ENCODE measurements at places on chromosomes 12 and 14.

DNA sequence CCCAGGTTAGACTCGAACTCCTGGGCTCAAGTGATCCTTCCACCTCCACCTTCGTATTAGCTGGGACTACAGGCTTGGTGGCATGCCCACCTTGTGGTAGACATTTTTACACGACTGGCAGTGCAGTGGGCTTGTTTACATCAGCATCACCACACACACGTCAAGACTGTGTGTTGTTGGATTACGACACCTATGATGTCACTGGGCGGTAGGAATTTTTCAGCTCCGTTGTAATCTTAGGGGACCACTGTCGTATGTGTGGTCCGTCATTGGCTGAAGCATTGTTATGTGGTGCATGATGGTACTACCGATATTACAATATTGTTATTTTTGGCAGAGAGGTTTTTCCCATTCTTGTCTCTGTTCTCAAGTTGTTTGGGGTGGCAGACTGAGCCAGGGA lies 50.7 kb downstream of the TSPAN9 start:
- no peak for DNase-seq
- H3K27me3 ChIP-seq: peaks cover 34% of the 10 kb centered on the region
- H3K4me3 ChIP-seq: no peak overlapping the region
- no peaks in the 10 kb centered on the region for H3K36me3 ChIP-seq
- peaks cover 15% of the 10 kb centered on the region for H3K4me1 ChIP-seq

GRCh38 chr12:88338486-88338885 lies 196.4 kb downstream of the TMTC3 start:
- no peak for DNase-seq
- no peaks in the 10 kb centered on the region for H3K36me3 ChIP-seq
- no peaks in the 10 kb centered on the region for H3K27me3 ChIP-seq
- no peaks in the 10 kb centered on the region for H3K4me1 ChIP-seq

DNA sequence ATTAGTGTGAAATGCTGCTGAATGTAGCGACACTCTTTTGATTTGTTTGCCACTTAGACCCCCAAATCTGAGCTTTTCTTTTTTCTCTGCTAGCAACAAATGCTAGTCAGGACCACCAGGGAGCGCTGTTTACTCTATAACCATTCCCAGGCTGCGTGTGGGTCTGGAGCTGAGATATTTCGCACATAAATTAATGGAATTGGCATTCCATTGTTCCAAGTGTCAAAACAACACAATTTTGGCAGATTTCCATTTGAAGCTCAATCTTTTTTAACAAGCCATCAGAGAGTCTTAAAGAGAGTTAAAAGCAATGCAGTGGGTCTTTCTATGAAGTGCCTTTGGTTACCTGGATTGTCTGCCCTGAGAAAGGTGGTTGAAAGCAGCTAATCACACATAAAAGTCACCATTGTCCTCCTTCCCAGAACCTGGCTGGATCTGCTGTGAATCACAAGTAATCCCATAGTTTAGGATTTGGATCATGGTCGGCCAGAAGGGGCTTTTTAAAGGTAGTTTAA lies 7.4 kb upstream of the TMEM132C start:
- peaks cover 3% of the 10 kb centered on the region for H3K27me3 ChIP-seq
- no peaks in the 10 kb centered on the region for H3K4me1 ChIP-seq
- no peak overlapping the region for H3K27ac ChIP-seq
- no peak overlapping the region for H3K4me3 ChIP-seq

- H3K36me3 ChIP-seq: no peaks in the 10 kb centered on the region
- DNase-seq: peak; percentile 42
- H3K27me3 ChIP-seq: peaks cover 5% of the 10 kb centered on the region
Observed at GRCh38 chr12:62813031-62813829, 121.7 kb downstream of the PPM1H start.

DNA sequence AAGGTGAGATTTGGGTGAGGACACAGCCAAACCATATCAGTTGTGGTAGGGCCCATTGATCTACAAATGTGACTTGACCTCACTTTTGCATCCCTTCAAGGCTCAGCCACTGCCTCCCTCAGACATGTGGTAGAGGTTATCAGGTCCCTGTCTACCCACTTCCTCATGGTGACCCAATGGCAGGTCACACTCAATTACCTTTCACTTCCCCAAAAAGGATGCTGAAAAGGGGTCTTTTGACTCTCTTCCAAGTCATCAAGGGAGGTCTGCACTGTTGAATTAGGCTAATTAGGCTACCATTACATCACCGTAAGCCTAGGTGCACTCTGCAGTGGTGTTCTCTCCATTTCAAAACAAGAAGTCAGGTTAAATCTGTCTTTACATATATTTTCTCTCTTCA lies 22.6 kb upstream of the DRAM1 start:
- no peaks in the 10 kb centered on the region for H3K4me1 ChIP-seq
- no peaks in the 10 kb centered on the region for H3K27me3 ChIP-seq
- DNase-seq: no peak

- H3K27me3 ChIP-seq: no peaks in the 10 kb centered on the region
- DNase-seq: no peak
- H3K4me1 ChIP-seq: no peaks in the 10 kb centered on the region
- no peak overlapping the region for H3K4me3 ChIP-seq
- H3K36me3 ChIP-seq: no peaks in the 10 kb centered on the region
- H3K27ac ChIP-seq: no peak overlapping the region
Observed at GRCh38 chr12:81400024-81400423, 322.1 kb downstream of the ACSS3 start.

DNA sequence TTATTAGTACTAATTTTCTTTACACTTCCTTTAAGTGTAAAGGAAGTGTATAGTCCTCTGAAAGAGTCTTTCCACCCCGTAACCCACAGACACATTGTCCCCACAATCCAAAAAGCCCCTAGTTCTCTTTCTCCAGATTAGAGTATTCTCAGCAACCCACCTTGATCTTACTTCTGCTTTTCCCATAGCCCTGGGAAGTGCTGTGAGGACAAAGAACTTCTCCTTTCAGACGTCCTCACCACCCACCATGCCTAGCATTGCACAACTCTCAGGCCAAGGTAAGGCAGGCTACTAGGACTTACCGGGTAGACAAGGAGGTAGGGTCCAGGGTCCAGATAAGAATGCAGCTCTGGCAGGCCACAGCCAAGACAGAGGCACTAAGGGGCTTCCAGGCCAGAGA lies 7.4 kb downstream of the AAAS start:
- no peaks in the 10 kb centered on the region for H3K27me3 ChIP-seq
- H3K4me3 ChIP-seq: no peak overlapping the region
- no peaks in the 10 kb centered on the region for H3K4me1 ChIP-seq
- no peak overlapping the region for H3K27ac ChIP-seq
- no peak for DNase-seq
- H3K36me3 ChIP-seq: peaks cover 60% of the 10 kb centered on the region

- H3K4me1 ChIP-seq: no peaks in the 10 kb centered on the region
- no peak overlapping the region for H3K27ac ChIP-seq
- H3K27me3 ChIP-seq: no peaks in the 10 kb centered on the region
- no peak for DNase-seq
- H3K36me3 ChIP-seq: no peaks in the 10 kb centered on the region
Observed at GRCh38 chr14:61089126-61089750, 108.2 kb downstream of the SLC38A6 start.

GRCh38 chr14:104078031-104078455 lies 7.5 kb upstream of the ASPG start:
- H3K4me3 ChIP-seq: no peak overlapping the region
- no peaks in the 10 kb centered on the region for H3K36me3 ChIP-seq
- DNase-seq: peak; percentile 80
- H3K27me3 ChIP-seq: no peaks in the 10 kb centered on the region
- H3K27ac ChIP-seq: peak overlapping the region; percentile 9

DNA sequence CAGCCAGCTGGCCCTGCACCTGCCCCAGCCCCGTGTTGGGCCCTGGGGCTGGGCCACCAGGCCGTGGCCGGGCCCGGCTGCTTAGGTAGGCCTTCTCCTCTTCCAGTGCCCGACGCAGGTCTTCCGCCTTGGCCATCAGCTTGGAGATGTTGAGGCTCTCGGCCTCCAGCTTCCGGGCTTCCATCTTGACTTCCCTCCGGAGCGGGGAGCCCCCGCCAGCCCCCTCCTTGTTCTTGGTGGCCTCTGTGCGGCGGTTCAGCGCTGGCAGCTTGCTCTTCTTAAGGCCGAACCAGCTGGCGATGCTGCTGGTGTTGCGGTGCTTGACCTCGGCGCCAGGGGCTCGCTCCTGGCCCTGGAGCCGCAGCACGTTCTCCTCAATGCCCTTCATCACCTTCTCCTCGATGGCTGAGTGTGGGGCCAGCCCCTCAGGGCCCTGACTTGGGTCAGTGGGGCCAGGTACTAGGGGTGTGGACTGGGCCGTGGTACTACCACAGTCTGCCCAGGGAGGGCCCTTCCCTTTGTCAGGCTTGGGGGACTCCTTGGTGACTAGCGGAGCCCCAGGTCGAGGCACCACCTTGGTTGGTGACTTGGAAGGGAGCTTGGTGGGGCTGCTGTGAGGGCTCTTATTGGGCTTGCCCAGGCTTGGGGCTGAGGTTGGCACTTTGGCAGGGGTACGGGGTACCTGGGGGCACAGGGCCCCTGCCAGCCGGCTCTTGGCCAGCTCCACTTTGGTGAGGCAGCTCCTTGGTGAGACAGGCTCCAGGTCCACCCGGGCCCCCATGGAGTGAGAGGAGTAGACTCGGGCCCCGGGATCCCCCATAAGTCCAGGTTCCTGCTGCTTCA lies 33.2 kb downstream of the NCKAP5L start:
- H3K27ac ChIP-seq: no peak overlapping the region
- H3K36me3 ChIP-seq: peaks cover 9% of the 10 kb centered on the region
- no peak for DNase-seq
- no peaks in the 10 kb centered on the region for H3K4me1 ChIP-seq
- H3K4me3 ChIP-seq: no peak overlapping the region
- H3K27me3 ChIP-seq: no peaks in the 10 kb centered on the region

- DNase-seq: no peak
- H3K27me3 ChIP-seq: no peaks in the 10 kb centered on the region
- H3K36me3 ChIP-seq: no peaks in the 10 kb centered on the region
- no peak overlapping the region for H3K4me3 ChIP-seq
Observed at GRCh38 chr12:93767524-93767863, 90.3 kb downstream of the CRADD start.

DNA sequence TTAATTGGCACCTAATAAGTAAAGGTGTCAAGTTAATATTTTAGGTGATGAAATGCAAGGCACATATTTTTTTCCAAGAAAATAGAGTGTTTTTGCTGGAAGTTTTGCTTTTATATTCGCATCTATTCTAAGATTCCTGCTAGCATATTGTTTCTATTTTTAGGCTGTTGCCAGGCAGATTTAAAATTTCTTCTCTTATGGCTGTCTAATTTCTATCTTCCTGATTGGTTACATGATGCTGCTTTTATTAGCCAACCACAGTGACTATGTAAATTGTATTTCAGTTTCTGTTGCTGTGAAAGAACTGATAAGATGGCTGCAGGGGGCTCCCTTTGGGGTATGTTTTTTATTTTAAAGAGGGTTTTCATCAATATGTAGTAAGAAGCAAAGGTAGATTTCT lies 42.7 kb downstream of the ATF7IP start:
- no peak overlapping the region for H3K27ac ChIP-seq
- no peaks in the 10 kb centered on the region for H3K36me3 ChIP-seq
- H3K27me3 ChIP-seq: no peaks in the 10 kb centered on the region
- no peak overlapping the region for H3K4me3 ChIP-seq
- DNase-seq: no peak

DNA sequence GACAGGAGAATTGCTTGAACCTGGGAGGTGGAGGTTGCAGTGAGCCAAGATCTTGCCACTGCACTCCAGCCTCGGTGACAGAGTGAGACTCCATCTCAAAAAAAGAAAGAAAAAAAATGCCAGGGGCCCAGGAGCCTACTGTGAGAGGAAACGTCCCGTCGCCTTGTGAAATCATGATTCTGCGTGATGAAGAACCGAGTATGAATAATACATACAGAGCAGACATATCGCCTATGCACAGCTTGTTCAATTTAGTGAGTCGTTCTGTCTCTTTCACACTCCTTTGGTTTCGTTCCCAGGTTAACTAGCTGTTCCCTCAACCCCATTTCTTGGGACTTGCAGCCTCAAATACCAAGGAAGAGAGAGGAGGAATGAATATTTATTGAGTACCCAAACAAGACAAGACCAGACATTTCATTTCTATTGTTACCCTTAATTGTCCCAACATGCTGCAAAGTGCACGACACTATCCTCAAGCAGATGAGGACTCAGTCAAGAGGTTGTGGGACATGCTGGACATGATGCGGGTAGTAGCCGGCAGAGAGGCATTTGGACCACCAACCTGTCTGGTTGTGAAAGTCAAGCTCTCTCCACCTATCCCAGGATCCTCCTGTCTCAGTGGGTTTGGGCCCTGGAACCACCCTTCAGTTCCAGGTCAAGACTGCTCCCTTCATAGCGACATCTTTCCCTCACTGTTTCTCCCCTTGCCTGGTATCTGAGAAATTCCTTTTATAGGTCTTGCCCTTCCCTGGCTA lies 8.6 kb upstream of the CD27 start:
- H3K27me3 ChIP-seq: no peaks in the 10 kb centered on the region
- H3K36me3 ChIP-seq: no peaks in the 10 kb centered on the region
- H3K27ac ChIP-seq: no peak overlapping the region
- H3K4me3 ChIP-seq: no peak overlapping the region

- H3K4me3 ChIP-seq: no peak overlapping the region
- H3K27ac ChIP-seq: no peak overlapping the region
- DNase-seq: no peak
- no peaks in the 10 kb centered on the region for H3K4me1 ChIP-seq
Observed at GRCh38 chr12:105499205-105499604, 168.7 kb downstream of the C12orf75 start.

DNA sequence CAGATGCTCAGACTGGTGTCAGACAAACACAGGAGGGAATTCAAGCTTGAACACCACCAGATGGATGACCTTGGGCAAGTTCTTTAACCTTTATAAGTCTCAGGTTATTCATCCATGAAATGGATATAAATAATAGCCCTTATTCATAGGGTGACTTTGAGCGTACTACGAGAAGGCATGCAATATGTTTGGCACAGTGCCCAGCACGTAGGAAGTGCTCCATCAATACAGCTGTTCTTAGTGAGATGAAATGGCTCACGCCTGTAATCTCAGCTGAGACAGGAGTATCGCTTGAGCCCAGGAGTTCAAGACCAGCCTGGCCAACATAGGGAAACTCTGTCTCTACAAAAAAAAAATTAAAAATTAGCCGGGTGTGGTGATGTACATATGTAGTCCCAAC lies 84.8 kb upstream of the FICD start:
- H3K4me1 ChIP-seq: no peaks in the 10 kb centered on the region
- DNase-seq: no peak
- no peak overlapping the region for H3K4me3 ChIP-seq
- H3K27ac ChIP-seq: no peak overlapping the region
- H3K27me3 ChIP-seq: no peaks in the 10 kb centered on the region
- H3K36me3 ChIP-seq: no peaks in the 10 kb centered on the region

DNA sequence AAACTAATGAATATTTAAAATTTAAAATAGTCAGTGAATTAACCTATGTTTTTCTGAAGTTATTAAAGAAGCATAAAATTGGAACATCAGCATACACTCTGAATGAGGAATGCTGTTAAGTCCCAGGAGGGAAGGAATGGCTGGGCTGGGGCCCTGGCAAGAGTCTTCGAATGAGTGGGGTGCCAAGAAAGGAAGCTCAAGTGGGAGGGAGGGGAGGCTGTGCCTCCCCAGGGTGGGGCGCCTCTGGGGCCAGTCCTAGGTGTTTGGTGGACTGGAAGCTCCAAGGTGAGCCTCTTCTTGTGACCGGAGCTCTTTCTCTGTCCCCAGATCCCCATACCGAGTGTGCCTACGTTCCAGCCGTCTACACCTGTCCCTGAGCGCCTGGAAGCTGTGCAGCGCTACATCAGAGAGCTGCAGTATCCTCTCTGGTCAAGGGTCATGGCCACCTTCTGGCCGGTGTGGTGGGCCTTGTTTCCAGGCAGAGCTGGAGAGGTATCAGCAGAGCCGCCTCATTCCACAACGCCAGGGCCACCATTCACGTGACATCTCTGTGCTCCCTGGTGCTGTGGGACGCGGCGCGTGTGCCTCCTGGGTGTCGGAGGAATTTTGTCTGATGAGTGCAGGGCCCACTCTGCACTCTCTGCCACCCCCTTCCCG lies 8.5 kb downstream of the VASH1 start:
- H3K36me3 ChIP-seq: no peaks in the 10 kb centered on the region
- H3K4me3 ChIP-seq: no peak overlapping the region
- H3K4me1 ChIP-seq: peaks cover 36% of the 10 kb centered on the region
- peaks cover 2% of the 10 kb centered on the region for H3K27me3 ChIP-seq
- no peak for DNase-seq

Data from CD4-positive, alpha-beta T cell (primary cell).